ENCODE measurements at places on chromosomes 12 and 14. TPM values are rescaled to one million over a fixed set of nuclear protein-coding genes. Genes with fewer than 3 reads are reported as not detected.

DDX11 gene
- 122 TPM for total RNA-seq

DYNC1H1 gene
- 249 TPM for total RNA-seq

CAPRIN2 gene
- total RNA-seq: 8.8 TPM

KRT2 gene
- total RNA-seq: not detected

NT5DC3 gene
- 9.9 TPM for total RNA-seq

GPRC5D gene
- not detected for total RNA-seq

SERPINA4 gene
- total RNA-seq: not detected

YEATS4 gene
- 34.9 TPM for total RNA-seq

SSTR1 gene
- total RNA-seq: not detected

ASB8 gene
- total RNA-seq: 32.5 TPM

PTPRB gene
- not detected for total RNA-seq

KCNMB4 gene
- total RNA-seq: 0.46 TPM

GALNT6 gene
- total RNA-seq: 15.6 TPM

AP5M1 gene
- 40.9 TPM for total RNA-seq

IGFBP6 gene
- 1.6 TPM for total RNA-seq

SRRM4 gene
- not detected for total RNA-seq

RILPL1 gene
- 2.7 TPM for total RNA-seq

KCNK10 gene
- total RNA-seq: not detected

KLHDC1 gene
- total RNA-seq: 2.7 TPM

TMEM179 gene
- total RNA-seq: 0.31 TPM

PTGDR gene
- total RNA-seq: 0.66 TPM

POTEG gene
- not detected for total RNA-seq

ASCL1 gene
- not detected for total RNA-seq

KERA gene
- total RNA-seq: not detected

SIX1 gene
- total RNA-seq: not detected

WSB2 gene
- 74.2 TPM for total RNA-seq

C14orf39 gene
- total RNA-seq: not detected

HCAR1 gene
- 0.13 TPM for total RNA-seq

CHGA gene
- total RNA-seq: not detected

GYS2 gene
- not detected for total RNA-seq

All from CD8-positive, alpha-beta memory T cell (primary cell).